ENCODE measurements at places on chromosomes 3 and 15.

DNA sequence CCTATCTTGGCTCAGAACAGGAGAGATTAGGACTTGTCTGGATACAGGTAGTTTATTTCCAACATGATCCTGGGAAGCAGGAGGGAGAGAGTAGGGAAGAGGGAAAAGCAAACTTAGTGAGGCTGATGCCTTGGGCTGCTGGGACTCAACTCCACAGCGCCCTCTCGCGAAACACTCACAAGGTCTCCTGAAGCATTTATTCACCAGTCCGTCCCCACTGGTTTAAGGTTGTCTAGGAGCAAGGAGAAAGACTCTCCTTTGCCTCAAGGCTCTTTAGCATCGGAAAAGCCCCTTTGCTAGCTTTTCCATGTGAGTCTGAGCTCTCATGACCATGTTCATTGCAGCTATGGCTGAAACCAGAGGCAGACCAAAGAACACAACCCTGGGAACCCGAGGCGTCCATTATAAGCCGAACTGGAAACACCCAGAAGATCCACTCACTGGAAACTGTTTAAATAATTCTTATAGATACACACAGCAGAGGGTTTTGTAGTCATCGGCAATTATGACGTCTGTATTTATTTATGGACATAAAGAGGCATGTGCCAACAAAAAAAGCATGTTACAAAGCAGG, 244.5 kb downstream of the CD47 start:
- DNase-seq = no peak

DNA sequence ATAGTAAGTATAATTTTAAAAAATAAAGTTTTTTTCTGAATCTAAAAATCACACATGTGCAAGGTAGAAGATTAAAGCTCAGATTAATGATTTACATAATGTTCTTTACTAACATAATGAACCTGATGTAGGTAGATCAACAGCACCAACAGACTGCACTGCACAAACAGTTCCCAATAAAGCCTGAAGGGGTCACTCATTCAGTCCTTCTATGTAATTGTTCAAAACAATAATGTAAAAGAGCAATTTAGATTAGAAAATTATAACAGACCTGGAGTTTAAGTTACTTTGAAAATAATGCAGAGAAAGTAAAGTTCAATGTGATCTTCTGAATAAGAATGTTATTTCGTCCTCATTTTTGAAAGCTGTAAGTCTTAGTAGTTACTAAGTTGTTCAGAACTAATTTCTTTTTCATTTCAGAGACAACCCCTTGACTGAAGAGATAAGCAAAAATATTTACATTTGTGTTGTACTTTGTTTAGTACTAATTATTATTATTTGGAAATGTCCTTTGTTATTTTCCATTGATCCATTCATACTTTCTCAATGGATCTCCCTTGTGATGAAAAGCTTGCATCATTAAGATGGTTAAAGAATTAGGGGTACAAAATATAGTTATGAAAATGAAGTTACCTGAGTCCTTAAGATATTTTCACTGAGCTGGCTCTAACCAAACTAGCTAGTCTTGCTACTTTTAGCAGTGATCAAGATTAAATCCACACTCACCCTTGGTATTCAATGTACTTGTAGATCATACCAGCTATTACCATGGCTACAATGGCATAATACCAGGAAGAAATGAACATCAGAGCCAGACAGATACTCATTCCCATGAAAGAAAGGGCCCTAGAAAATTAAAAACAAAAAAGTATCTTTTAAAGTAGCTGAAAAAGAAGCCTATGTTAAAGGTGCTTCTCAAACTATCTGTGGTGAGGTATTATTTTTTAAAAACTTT, 16.8 kb downstream of the EMC4 start:
- DNase-seq = no peak

GRCh38 chr15:72306211-72306785, 13.7 kb downstream of the CELF6 start:
- DNase-seq = no peak

- no peak for DNase-seq
Observed at GRCh38 chr15:56471440-56472069, 6.6 kb upstream of the MNS1 start.

DNA sequence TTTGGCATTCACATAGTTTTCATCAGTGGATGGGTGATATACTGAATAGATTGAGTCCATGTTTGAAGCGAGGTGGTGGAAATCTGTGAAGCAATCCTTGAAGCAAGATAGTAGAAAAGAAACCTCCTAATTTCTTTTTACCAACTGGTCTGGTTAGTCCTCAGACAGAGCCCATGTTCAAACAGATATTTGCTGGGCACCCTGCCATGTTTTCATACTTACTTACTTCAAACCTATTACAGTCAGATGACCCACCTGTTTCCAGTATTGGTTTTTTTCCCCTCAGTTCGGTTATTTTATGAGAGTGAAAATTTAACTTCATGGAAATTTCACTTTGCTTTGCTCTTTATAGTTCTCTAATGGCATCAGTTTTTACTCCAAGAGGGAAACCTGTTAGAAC, 23.7 kb downstream of the EXOSC7 start:
- no peak for DNase-seq

GRCh38 chr3:49715611-49716121, 3.8 kb downstream of the AMIGO3 start:
- DNase-seq = no peak

DNA sequence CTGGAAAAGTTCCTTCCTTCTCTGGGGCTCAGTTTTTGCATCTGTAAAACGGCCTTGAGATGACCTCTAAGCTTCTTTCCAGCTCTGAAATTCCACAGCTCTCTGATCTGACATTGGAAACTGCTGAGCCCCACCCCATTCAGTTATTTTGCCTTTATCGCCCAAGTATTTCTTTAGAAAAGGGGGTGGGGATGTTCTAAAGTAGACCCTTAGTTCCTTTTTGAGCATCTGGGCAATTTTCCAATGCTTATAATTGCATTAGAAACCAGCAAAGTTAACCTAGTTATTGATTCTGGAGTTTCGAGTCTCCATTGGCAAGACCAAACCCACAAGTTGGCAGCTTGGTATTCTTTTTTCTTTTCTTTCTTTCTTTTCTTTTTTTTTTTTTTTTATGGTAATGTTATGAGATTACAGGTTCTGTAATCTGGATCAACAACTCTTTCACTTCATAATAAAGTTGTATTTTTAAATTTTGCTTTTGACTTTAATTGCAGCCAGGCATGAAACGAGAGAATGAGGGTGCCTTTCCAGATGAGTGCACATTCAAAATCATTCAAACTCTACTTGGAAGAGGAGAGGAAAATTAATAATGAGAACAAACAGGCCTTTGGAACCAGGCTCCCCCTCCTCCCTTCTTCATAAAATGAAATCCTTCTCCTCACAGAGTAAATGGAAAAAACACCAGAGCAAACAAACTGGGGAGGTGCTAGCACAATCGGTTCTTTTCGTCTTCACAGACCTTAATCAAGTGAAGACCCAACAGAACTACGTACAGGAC, 76.8 kb upstream of the LRIG1 start:
- no peak for DNase-seq

- no peak for DNase-seq
Observed at GRCh38 chr3:17932136-17932771, 189.8 kb upstream of the TBC1D5 start.
